ENCODE measurements at places on chromosomes 7 and 10.

- DNase-seq: no peak
These were observed 263.8 kb downstream of the ARHGAP12 start for GRCh38 chr10:31664803-31665202.

DNA sequence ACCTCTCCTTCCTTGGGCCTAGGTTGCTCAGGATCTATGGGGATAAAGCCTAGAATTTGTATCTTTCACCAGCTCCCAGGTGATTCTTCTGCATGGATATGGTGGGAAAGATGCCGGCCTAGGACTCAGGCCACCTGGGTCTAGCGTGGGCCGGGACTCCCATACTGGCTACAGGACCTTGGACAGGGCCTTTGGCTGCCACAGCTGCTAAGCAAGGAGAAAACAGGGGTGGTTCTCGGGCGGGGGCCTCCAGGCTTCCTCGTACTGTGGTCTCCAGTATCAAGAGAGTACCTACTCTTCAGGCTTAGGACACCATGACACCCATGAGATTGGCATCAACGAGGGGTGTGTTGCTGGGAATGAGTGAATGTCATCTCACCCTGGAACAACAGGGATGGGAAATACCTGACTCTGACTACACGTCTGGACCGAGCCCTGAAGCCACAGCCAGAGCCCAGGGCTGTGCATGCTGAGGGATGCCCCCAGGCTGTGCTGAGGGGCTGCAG lies 120.3 kb upstream of the ADAM12 start:
- DNase-seq: no peak

DNA sequence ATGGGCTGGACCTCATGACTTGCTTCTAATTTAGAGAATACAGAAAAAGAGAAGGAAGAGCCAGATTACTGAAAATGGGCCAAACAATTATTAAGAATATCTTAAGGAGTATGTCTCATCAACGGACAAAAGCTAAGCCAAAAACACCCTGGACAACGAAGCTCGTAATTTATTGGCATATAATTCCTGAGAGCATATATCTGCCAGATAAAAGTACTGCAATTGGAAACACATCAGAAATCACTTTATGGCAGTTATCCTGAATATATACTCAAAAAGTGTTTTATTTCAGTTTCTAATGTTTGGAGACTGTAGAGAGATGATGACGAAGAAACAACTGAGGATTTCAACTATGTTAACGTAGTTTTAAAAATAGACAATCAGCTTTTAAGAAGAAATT lies 211.8 kb downstream of the CSTF2T start:
- no peak for DNase-seq

DNA sequence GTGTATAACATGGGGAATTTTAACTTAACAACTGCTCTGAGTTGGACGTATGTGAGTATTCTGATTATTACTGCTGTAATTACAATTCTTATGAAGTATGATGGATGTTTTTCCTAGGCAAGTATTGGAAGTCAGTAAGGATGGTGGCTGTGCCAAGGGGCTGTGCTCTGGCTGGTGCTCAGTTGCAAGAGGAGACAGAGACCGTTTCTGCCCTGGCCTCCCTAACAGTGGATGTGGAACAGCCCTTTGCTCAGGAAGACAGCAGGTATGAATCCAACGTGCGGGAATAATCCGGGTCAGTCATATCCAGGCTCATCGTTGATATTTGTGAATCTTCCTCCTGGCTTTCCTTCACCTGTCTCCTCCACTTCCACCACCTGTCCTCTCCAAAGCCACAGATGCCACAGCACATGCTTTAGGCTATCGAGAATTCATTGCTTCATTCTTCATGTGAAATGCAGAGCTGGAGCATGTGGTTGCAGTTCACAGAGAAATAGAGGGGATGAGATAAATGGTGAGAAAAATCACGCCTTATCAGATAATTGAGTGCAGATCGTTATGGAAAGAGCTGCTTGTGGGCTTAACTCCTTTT lies 141.7 kb downstream of the TWIST1 start:
- DNase-seq: no peak

GRCh38 chr10:63166742-63167258 lies 33.7 kb downstream of the NRBF2 start:
- DNase-seq: peak; percentile 49

DNA sequence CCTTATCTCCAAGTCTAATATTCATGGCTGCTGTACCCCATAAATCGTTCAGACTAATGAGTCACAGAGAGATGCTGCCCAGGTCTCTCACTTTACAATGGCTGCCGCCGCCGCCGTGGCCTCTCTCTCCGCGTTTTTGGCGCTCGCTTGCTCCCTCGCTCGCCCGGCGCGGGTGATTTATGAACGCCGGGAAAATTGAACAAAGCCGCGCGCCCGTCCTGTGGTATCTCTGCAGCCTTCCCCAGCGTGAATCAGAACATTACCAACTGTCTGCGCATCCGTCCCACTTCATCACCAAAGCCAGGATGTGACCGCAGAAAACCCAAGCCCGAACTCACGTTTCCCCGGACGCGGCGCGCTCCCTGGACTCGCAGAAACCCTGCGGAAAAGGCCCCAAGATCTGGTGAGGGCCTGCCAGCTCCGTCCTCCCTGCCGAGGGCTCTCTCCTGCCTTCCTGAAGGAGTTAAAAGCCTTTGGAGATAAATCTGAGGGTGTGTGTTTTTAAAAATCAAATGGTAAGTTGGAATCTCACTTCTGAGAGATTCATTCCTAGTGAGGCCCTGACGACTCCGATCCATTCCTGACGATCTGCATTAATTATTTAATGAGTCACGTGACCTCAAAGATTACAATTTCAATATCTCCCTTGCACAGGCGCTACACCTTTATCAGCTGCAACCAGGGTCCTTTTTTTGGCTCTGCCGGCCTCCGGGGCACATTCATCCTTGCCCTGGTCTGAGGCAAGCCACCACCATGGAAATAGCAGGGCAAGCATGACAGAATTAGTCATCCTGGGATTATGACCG lies 6.3 kb downstream of the HOXA4 start:
- DNase-seq: no peak

DNA sequence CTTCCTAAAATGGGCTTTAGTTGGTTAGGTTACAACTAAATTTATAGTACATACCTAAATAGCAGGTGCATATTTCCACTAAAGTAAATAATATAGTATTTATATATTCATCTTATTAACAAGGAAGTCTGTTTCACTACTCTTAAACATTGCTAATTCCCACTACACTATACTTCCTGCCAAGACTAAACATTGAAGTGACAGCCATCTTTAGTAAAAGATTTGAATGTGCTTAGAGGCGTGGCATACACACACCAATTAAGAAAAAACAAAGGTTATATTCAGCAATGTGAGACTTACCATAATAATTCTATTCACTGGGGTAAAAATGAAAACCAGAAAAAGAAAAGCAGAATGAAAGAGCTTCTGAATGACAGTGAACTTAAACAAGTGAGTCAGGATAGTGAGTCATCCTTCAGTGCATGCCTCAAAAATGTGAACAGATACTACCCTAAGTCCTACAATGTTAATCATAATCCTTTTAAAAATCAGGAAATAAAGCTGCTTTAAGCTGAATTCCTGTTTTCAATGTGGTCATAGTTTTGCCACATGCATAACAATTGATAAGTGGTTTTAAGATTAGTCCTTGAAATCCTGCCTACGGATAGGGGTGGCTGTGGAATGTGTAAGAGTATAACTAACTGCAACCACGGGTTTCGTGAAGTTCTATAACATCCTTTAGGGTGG lies 59.4 kb downstream of the USP6NL start:
- no peak for DNase-seq

GRCh38 chr10:97822261-97822687 lies 27.4 kb upstream of the GOLGA7B start:
- no peak for DNase-seq

DNA sequence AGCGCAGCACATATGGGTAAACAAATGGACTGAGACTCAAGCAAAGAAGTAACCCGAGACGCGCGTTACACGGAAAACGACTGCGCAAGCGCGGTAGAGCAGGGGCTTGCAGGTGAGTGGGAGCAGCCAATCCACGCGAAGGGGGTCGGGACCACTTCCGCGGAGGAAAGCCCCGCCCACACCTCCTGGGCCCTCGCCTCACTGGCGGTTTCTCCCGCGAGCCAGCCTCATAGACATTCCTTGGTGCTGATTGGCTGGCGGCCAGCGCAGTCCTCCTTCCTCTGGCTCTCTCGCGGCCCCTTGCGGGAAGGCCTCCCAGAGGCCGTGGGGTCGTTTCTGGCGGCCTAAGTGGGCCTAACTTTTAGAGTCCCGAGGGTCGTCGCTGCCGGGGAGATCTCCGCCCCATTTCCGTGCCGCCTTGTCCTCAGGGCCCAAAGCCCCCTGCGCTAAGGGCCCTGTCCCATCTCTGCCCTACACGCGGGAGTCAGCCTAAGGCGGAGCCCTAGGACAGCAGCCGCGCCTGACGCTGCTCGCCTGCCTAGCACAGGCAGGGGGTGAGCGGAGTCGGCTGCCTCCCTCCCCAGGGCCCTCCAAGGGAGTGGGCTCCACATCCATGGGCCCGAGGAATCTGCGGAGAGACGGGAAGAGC lies 9.1 kb upstream of the FXYD4 start:
- DNase-seq: no peak

- DNase-seq: no peak
These were observed 32.9 kb upstream of the SMC3 start for GRCh38 chr10:110534571-110534970.

GRCh38 chr7:135414850-135415439 lies 95.0 kb downstream of the CNOT4 start:
- DNase-seq: peak; percentile 56

GRCh38 chr10:69652857-69653199 lies 22.8 kb downstream of the FAM241B start:
- no peak for DNase-seq

DNA sequence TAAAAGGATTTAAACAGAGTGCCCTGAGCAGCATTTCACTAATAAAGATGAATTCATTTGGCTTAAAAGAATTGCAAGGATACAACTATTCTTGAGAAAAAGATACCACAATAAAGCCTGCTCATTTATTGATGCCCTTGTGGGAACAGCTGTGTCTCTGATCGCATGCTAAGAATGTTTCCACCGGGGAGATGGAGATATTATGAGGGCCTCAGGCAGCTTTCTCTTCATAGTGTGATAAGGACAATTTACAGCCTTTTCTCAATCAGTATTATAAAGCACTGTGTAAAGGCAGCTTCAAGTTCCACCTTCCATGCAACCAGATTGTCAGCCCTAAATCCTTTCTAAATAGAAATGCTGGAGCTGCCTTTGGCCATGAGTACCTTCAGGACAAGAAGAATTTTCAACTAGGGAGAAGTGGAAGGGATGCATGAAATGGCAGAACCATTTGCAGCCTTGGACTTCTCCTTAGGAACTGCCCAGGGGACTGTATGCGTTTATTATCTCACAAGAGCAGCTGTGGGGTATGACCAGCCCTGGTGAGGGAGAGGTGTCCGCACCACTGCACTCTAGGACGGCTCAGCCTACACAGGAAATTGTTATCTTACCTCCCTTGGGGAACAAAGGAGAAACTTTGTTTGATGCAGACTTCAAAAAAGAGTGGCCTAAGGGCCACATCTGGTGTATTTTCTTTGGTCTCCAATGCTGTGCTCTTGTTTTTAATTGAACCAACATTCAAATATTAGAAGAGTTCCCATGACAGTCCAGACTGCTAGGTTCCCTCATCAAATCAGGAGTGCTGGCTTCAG lies 116.9 kb upstream of the PCGF5 start:
- no peak for DNase-seq

GRCh38 chr10:108872854-108873253 lies 1050.5 kb downstream of the XPNPEP1 start:
- DNase-seq: no peak

GRCh38 chr7:25926009-25926408 lies 226.0 kb upstream of the NFE2L3 start:
- no peak for DNase-seq

DNA sequence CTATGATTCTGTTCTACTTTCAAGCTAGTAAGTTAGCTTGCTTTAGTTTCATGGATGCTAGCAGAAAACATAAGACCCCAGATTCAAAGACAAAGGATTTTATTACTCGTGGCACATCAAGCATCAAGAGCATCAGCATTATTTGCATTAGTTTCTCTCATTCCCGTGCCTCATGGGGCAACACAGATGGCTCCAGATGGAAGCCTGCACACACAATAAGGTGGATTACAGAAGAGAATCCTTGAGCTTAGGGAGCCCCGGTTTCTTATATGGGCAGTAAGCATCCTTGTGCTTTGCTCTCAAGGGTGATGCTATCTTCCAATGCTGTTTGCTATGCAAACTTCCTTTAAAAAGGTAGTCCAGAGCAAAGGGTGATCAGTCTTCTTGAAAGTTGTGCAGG lies 10.7 kb upstream of the CAPZA2 start:
- DNase-seq: no peak

GRCh38 chr10:132494866-132495630 lies 42.5 kb upstream of the INPP5A start:
- DNase-seq: no peak

Data from HEK293T (cell line).